ENCODE measurements at places on chromosomes 11 and 22.

DNA sequence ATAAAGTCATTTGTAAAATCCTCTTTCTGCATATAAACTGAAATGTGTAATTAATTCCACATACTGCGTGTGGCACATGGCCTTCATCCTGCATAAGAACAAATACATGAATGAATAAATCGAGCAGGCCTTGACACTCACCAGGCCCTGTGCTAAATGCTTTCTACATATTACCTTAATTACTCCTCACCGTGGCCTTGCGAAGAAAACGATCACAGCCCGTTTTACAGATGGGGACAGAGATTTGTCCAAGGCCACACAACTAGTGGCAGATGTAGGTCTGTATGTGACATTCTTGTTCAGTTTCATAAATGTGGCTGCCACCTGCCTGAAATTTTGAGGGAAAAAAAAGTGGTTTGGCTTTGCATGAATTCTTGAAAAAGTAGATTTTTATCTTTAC is 5.8 kb upstream of the CCND1 start:
- DNase-seq = no peak

GRCh38 chr11:100978442-100978841 is 151.2 kb downstream of the PGR start:
- no peak for DNase-seq

DNA sequence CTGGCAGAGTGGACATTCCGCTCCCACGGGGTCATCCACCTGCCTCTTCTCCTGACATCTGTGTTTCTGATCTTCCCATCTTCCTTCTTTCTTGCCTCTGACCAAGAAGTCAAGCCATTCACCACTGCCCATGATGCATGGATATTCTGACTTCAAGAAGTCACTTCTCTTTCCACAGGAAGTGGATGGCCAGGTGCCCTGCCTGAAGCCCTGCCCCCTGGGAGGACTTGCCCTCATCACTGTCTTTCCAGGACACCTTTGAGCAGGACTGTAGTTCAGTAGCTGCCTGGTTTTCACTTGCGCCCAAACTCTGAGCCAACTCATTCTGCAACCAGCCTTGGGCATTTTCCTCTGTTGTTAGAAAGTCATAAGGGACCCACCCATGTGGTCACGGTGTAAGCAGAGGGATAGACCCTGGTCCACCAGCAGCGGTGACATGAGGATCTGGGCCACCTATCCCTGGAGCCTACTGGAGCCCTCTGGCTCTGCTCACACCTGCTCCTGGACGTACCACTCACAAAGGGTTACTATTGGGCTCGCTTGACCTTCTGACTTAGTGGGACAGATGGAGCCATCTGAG is 6.9 kb downstream of the CYTH4 start:
- DNase-seq = no peak

GRCh38 chr11:111550258-111550657 is 9.7 kb downstream of the LAYN start:
- no peak for DNase-seq

- no peak for DNase-seq
Measured at GRCh38 chr11:12962306-12962705, 46.8 kb upstream of the RASSF10 start.

DNA sequence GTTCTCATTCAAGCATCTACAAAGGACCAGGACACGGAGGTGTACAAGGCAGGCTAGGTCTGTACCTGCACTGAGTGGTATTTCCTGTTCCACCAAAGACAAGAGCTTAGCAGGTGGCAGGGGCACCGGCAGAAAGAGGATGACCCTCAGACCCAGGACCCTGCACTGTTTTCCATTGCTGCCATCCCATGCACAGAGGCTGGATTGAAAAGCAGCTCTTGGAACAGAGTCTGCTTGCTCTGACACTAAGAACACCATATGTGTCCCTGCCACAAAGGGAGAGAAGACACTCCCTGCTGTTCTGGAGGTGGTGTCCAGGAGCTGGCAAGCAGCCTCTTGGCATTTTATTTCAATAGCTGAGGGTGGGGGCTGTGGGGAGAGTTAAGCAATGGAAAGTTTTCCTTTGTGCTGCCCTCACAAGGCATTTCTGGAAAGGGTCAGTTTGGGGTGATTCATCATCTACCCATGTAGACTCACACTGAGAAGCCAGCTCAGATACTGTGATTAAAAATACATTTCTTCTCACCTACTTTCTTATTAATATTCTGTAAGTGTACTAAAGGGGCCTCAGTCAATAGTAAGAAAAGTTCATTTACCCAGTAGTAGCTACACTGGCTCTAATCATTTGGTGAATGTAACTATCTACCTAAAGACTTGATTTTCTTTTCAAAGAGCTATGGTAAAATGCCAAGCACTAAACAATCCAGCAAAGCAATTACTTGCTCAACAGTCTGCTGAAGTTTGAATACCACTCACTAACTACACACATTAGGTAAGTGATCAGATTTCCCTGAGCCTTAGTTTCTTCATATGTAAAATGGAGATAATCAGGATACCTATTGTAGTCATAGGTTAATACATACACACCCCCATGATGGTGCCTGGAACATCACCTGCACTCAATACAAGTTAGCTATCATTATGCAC is 55.2 kb downstream of the SLC1A2 start:
- DNase-seq = peak; percentile 87

DNA sequence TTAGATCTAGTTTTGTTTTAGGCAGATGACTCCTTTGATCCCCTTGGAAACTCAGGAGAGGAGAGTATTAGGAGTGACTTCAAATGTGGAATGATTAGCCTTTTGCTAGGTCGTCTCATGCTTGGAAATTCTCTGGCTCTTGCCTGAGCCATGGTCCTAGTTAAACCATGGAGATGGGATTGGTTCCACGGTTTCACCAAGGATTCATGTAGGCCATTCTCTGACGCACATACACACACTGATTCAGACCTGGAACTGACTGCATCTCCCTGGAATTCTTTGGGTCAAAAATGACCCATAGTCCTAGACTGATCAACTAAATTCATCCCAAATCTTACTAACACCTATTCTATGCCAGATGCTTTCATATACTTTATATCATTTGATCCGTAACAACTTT is 56.5 kb downstream of the POLD3 start:
- DNase-seq = no peak

DNA sequence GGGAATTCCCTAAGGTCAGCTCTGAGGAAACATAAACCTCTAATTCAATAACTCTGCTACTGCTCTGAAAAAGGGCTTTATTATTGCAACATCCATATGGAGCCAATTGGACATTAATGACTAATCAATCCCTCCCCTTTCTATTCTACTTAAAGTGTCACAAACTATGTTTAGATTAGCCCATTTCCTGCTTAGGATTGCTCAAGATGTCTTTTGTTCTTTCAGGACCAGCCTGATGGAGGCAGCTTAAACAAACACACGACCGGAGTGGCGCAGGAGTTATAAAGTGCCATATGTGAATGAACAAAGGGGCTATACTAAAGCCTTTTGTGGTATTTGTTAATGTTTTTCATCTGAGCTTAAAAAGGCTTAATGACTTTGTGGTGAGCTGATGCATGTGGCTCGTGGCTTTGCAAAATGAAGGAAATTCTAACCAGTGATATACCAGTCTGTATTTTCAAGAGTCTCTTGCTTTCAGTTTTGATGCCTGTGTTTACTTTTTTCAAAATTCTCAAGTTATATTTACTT is 354.4 kb downstream of the SOX6 start:
- DNase-seq = peak; percentile 29

GRCh38 chr11:64990222-64990923 is 6.4 kb downstream of the BATF2 start:
- DNase-seq = no peak

DNA sequence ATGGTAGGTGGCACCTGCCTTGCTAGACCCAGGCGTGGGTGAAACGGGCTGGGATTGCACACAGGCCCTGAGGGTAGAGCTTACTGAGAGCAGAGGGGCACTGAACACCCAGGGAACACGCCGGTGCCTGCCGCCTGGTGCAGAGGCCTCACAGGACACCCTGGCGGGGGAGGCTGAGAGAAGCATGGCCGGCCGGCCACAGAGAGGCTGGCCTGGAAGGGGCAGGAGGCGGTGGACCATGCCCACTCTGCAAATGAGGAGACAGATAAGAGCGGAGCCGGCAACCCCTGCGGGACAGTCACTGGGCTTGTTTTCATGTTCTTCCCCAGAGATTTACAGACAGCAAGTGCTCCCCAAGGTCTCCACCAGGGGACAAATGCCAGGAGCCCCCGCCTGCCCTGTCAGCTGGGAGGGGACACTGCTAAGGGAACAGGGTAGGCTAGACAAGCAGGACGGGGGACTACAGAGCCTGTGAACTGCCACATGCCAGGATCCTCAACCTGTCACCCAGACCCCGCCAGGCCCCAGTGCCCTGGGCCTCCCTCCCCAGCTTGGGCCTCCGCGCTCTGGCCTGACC is 38.5 kb upstream of the TCF20 start:
- DNase-seq = no peak

DNA sequence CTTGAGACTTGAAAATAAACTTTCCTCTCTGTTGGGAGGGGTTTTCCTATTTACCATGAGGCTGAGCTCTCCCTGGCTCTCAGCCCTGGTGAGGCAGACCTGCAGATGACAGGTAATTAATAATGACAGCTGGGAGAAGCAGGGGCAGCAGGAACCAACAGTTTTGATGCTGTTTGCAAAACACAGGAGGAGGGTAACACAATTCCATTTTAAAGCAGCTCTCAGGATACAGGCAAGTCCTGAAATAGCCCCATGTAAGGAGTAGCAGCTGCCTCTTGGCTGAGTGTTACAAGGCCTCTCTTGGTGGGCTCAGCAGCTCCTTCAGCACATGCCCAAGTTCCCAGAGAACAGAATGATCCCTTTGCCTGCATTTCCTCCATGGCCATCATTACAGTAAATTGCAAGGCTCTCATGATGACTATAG is 13.3 kb downstream of the PARVA start:
- peak; percentile 54 for DNase-seq

- DNase-seq = no peak
Measured at GRCh38 chr11:12512826-12513395, 135.5 kb downstream of the PARVA start.
